ENCODE measurements at places on chromosomes 4 and X.

GRCh38 chr4:60581919-60582536 is 618.1 kb upstream of the ADGRL3 start:
- no peak for DNase-seq

DNA sequence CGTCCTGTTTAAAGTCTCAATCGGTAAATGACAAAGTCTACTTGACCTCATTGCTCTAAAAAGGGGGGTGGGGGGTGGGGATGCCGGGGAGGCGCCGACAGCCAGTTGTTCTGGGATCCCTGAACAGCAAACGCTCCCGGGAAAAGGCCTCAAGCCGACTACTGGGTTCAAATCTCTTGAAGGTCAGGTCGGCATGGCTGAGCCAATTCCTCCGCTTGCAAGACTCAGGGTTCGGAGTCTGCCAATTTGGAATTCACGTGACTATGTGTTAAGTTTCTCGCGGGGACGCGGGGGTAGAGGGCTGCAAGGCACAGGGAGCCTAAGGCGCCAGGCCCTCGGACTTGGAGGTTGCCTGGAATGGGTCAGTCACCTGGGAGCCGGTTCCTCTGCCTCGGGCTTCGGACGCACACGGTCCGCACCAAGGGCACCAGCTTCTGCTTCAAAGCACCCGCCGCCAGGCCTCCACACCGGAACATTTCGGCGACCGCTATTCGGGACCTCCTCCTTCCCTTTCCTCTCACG is 399 bp downstream of the AIFM1 start:
- no peak for DNase-seq

DNA sequence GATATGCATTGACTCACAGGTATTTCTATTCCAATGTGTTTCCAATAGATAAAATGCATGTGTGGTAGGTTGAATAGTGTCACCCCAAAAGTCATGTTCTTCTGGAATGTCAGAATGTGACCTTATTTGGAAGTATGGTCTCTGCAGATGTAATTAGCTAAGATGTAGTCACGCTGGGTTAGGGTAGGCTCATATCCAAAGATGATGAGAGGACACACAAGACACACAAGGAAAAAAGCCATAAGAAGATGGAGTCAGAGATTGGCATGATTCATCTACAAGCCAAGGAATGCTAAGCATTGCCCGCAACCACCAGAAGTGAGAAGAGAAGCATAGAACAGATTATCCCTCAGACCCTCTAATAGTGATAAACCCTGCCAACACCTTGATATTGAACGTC is 17.5 kb downstream of the ZNF330 start:
- no peak for DNase-seq

DNA sequence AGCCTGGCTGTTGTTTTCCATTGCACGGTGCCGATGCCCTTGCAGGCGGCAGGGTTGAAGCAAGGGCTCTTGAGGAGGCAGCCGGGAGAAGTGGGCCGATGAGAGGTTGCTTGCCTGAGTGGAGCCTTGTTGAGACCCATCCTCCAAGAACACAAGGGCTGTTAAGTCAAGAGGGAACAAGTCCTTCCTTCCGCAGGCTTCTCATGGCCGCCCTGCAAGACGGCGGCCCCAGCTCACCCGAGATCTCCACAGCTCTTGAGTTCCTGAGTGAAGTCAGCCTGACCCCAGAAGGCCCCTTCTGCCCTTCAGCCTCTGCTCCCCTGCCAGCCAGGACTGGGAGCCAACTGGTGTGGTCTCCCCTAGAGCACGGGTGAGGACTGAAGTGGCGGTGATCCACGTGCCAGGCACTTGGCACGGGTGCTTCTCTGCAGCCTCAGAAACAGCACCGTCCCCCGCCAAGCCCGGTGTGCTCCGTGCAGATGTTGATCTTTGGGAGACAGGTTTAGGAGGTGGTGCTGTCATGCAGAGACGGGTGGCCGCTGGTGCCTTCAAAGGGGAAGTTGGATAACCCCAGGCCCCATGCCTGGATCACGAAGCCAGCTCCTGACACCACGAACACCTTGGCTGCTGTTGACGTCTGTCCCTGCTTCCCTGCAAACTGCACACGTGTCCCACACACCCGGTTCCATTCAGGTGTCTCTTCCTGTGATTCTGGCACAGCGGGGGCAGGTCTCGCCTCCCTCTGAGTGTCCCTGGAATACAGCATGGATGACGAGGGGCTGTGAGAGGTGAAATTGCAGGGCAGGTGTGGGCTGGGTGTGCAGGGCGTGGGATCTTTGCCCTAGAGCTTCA is 164.4 kb upstream of the PSAPL1 start:
- DNase-seq: no peak

DNA sequence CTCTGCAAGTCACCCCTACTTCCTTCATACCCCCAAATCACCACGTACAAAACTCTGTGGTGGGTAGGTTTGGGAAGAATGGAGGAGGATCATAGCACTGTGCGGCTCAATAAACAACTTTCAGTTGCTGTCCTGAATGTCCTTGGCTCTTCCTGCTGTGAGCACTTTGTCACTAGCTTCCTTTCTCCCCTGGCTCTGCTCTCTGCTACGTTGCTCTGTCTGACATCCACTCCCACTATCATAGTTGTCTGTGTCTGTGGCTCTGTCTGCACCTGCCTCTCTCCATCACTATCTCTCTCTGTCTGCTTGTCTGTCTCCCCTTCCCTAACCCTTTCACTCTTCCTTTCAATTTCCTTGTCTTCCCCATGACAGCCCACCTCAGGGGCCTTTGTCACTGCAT is 21.2 kb upstream of the SMPX start:
- no peak for DNase-seq

- no peak for DNase-seq
These were observed 240.3 kb downstream of the DCLK2 start for GRCh38 chr4:150318527-150318926.

DNA sequence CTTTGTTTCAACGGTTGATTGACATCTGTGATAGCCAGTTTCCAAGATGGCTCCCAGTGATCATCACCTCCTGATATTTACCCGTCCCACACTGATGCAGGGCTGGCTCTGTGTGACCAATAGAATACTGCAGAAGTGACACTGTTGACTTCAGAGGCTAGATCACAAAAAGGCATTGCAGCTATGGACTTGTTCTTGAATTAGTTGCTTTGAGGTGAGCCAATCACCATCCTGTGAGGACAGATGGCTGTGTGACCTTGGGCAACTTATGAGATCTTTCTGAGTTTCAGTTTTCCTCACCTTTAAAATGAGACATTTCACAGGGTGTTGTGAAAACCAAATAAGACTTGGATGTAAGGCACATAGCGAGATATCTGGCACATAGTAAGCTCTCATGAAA is 1.8 kb upstream of the GPR82 start:
- DNase-seq: no peak

DNA sequence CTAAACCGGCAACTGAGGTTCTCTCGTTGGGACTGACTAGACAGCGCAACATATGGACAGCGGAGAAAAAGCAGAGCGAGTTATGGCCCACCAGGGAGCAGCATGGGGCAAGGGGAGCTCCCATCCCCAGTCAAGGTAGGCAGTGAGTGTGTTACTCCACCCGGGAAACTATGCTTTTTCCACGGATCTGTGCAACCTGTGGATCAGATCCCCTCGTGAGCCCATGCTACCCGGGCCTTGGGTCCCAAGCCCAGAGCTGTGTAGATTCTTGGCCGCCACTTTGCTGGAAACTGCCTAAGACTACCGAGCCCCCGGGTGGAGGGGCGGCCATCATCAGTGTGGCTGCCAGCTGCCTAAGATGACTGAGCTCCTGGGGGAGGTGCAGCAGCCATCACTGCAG is 140.9 kb downstream of the PAPSS1 start:
- DNase-seq: no peak

DNA sequence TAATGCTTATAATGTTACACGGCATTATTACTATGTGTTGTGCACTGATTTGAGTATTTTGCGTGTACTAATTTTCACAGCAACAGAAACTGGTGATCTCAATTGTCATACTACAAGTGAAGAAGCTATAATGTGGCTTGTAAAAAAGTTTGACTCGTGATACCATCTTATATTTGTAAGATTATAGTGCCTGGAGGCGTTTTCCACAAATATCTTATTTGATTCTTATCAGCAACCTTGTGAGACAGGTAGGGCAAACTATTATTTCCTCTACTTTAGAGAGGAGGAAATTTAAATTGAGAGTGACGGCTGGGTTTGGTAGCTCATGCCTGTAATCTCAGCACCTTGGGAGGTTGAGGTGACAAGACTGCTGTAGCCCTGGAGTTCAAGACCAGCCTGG is 4.5 kb downstream of the CUL4B start:
- no peak for DNase-seq

- no peak for DNase-seq
These were observed 63.7 kb downstream of the SEC24D start for GRCh38 chr4:118772081-118772766.

DNA sequence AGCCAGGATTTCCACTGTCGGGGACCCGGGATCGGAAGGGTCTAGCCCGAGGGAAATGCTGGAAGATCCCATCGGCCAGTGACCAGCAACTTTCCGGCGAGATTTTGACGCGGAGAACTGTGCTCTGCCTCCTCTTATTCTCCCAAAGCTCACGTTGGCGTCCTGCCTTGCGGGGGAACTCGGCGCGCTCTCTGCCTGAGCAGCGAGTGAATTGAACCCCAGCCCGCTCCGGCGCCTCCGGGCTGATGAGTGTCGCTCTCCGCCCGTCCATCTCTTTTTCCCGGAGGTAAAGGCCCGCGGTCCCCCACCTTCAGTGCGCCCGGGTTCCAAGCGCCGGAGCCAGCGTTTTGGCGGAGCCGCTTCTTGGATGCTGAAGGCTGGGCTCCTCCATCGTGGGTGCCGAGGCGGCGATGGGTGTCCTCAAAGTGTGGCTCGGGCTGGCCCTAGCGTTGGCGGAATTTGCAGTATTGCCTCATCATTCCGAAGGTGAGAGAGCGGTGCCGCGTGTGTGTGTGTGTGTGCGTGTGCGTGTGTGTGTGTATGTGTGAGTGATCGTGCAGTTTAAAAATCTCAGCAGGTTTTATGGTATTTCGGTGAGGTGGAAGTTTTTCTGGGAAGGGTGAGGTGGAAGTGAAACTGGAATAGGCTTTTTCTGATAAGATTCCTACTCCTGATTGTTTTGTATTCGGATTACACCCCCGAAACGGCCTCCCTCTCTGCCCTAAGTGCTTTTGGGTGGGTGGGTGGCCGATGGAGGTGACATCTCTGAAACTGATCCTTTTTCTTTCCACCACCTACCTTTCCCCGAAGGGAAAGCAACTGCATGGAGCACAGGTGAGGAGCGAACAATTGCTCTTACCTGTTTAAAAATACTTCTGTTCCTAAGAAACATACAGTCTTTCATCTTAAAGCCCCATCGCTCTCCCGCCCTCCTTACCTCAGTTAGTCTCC is 752 bp downstream of the FRAS1 start:
- no peak for DNase-seq

DNA sequence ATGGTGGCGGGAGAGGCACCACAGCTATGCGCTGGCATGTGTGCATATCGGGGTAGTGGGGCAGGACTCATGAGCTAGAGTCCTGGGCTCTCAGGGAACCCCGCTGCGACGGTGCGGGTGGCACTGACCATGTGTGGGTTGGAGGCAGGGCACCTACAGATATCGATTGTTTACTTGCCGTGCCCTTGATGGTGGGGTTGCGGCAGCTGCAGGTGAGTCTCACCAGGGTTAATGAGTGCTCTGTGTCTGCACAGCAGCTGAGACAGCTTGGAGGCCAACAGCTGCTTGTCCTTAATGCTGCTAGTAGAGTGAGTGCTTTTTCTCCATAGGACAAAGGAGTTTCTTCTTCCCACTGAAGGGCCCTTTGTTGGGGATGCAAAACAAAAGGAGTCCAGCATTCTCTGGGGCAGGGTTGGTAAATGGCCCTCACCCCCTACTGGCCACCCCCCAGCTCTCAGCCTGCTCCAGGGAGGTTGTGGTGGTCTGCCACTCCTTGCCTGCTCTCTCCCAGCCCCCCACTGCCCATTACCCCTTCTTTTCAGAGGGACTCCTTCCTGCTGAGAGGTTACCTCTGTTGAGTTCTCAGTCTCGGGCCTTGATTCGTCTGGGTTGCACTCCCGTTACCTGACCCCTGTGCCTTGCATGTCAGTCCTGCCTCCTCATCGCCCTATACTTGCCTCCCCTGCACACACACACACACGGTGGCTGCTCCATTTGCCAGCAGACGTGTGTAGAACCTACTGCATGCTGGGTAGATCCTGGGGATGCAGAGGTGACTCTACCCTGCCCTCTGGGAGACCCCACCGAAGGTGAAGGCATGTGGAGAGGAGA is 52.8 kb downstream of the TBC1D14 start:
- DNase-seq: no peak

GRCh38 chr4:147723326-147723725 is 8.6 kb upstream of the ARHGAP10 start:
- no peak for DNase-seq

GRCh38 chr4:110982486-110982885 is 359.6 kb upstream of the PITX2 start:
- no peak for DNase-seq
